ENCODE measurements at places on chromosomes 2 and 18.

DNA sequence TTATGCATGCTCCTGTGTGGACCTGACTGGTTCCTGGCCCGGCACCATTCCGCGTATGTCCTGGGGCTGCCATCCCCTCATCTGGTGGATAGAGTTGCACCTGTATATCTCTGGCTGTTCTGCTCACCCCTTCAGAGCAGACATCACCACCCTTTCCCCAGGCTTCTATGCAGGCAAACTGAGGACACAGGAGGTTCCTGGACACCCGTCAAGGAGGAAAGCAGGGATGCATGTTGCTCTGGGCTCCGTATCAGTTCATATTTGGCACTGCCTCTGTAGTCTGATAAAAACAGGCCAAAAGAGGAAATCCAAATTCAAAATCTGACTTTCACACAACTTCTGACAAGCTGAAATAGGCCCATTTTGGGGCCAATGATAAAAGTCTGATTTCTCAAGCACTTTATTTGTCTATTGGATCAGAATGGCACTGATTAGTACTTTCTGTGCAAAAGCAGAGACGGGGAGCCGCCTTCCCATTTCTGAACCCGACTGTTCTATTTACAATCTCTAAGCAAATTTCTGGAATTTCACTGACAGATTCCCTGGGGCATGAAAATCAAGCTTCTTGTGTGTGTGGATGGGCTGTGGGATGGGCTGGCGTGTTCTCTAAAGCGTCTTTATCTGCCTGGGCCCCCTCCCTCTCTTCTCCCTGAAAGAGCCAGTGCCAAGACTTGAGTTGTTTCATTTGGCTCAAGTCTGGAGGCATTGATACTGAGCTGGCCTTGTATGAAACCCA is 96.9 kb downstream of the SETBP1 start:
- DNase-seq = no peak

GRCh38 chr2:75556679-75557366 is 3.9 kb downstream of the EVA1A start:
- DNase-seq = no peak

GRCh38 chr18:79949697-79950487 is 1.6 kb downstream of the SLC66A2 start:
- no peak for DNase-seq

DNA sequence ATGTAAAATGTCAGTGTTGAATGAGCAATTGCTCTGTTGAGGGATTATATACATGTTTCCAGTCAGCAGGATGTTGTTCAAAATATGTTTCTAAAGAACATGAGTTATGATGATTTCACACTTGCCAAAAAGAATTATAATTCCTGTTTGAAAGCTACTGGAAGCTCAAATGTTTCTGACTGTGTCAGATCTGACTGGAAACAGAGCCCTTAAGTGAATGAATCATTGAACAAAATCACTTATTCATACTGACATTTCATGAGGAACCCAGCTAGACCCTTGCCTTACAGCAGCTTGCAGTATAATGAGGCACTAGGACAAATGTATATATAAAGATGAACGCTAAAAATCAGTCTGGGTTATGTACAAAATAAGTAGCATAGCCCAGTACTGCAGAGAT is 35.4 kb upstream of the ITGAV start:
- no peak for DNase-seq

DNA sequence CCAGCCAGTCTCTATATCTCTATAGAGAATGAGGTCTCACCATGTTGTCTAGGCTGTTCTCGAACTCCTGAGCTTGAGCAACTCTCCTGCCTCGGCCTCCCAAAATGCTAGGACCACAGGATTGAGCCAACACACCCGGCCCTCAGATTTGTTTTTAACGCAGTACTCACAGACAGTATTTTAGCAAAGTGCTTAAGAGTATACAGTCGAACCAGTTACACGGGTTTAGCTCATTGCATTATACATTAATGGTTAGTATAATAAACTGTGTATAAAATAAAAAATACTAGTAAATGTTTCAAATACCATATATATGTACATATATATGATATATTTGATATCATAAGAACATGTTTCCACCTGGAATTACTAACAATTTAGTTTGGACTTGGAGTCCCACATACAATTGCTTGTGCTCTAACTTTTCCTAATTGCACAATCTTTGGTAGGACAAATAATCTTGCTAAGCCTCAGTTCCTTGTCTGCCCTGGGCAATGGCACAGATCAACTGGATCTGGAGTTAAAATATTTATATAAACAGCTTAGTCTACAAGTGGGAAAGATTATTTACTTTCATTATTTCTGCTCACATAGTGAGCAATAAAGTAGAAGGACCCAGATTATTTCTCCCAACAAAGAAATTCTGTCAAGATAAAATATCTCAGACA is 508.9 kb upstream of the LRATD1 start:
- no peak for DNase-seq

- DNase-seq = no peak
Observed at GRCh38 chr2:48711343-48711742, 44.2 kb downstream of the LHCGR start.

DNA sequence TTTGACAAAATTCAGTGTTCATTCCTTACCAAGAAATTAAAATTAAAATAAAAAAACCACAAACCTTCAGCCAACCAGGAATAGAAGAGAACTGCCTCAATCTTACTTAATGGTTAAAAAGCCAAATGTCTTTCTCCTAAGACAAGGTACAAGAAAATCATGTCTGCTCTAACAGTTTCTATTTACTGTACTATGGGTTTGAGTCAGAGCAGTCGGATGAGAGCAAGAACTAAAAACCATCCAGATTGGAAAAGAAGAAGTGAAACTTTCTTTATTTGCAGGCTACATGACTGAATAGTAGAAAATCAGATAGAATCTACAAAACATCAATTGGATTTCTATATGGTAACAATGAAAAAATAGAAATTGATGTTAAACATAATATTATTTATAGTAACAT is 555.5 kb upstream of the TNP1 start:
- no peak for DNase-seq

DNA sequence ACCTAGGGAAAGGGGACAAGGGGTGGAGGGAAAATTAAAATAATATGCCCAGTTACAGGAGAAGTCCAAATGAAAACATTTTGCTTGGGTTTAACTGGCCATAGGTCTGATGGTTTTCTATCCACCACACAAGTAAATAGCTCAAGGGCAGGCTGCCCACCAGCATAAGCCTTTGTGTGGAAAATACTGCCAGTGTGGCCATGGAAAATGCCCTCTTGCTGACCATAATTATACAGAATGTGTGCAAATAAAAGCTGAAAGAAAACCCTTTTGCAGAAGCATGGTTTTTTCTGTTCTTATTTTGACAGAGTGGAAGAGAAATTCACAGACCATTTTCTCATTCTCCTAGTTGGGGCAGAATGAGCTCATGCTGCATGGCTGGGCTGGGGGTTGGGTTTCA is 111.3 kb upstream of the SIX2 start:
- DNase-seq = no peak

- no peak for DNase-seq
Observed at GRCh38 chr2:168030862-168031624, 216.4 kb downstream of the STK39 start.

GRCh38 chr18:52496426-52496825 is 156.4 kb downstream of the DCC start:
- no peak for DNase-seq

Measured in stimulated activated CD8-positive, alpha-beta memory T cell treated with anti-CD3 and anti-CD28 coated beads, Interleukin-4, amount 100 ng/mL, for 4 hours (primary cell).